ENCODE measurements at places on chromosomes 11 and 22. TPM values are rescaled to one million over a fixed set of nuclear protein-coding genes. Genes with fewer than 3 reads are reported as not detected.
A peak's percentile ranks its signal among the peaks of the same experiment; 100 is the strongest.

DNA sequence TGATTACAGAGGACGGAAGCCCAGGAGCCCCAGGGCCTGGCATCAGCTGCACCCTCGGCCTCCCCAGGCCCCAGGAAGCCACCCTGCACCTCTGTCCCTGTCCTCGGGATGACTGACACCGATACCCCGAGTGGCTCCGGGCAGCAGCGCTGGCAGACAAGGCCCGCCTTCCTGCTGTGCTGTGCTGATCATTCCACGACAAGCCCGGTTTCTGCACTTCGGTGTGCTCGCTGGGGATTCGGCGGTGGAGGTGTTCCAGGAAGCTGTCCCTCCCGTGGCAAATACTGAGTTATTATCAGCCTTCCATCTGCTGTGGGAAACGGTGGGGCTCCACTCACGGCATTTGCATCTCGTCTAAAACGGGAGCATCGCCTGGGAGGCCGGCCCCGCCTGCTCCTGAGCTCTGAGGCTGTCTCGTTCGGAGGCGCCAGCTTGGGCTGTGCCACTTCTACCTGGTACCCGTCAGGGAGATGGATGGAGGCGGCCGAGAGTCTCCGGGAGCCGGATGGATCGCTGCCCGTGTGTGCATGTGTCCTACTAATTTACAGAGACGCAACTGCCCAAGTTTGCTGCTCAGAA, 506.1 kb downstream of the BRD1 start:
- no peak for DNase-seq

DNA sequence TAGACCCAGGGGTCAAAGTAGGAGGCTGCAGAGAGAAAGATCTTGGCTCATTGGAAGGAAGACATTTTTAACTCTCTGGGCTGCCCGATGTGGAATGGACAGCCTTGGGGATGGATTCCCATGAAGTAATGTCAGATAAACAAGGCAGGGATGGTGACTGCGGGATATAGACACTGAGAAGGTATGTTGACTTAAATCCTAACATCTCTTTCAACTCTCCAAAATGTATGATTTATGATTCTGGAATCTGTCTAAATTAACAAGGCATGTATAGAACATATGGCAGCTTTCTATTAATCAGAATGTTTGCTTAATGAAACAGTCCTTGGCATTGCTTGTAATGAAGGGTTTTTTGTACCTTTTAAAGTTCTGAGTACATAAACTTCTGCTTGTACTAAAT, 56.1 kb upstream of the VSTM5 start:
- no peak for DNase-seq

DNA sequence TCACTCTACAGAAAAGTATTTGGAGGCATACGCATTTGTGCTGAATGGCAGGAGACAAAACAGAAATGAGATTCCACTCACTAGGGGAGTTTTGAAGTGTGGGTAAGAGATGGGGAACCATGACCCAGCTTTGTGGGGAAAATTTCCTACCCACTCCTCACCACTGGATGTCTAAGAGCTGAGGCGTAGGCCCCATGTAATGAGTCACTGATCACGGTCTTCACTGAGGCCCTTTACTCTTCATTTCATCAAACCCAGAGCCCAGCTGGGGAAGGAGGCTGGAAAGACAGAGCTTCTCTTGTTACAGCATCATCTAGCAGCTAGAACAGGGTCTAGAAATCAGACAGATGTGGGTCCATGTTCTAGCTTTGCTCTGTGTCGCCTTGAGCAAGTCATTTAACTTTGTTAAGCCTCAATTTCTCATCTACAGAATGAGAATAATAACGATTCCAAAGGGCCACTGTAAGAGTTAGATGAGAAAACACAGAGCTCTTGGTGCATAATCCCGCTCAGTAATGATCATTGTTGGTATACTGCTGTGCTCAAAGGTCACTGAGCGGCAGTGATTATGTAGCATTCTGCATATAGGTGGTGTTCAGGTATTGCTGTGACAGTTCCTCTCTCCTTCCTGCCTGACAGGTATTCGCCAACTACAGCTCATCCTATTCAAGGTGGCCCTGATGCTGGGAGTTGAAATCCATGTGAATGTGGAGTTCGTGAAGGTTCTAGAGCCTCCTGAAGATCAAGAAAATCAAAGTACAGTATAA, 97.2 kb downstream of the MICAL2 start:
- no peak for DNase-seq

- DNase-seq, result peak; percentile 38
Observed at GRCh38 chr11:68990995-68991780, 10.4 kb upstream of the MRGPRD start.

DNA sequence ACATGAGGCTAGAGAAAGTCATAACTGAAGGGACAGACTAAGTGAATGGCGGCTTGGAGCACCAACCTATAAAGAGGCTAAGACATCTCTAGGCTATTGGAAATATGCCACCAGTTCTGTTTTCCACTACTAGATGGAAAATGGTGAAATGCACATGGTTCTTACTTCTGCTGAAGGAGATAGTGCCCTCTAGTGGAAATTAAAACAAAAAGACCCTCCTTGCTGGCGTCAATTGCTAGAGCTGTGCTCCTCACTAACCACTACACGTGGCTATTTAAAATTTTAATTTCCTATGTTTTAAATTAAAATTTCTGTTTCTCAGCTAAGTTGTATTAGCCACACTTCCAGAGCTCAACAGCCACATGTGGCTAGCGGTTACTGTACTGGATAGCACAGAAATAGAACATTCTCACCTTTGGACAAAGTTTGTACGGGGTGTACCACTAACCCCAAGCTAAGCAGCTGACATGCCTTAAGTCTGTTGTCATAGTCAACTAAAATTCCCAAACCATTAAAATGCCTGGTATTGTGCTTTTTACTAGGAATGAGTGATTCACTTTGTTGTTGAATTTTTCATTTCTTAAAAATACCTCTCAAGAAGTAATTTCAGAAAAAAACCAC, 34.1 kb upstream of the CALCA start:
- peak; percentile 30 for DNase-seq

GRCh38 chr11:19963697-19964387, 196.4 kb downstream of the DBX1 start:
- DNase-seq, result no peak

DNA sequence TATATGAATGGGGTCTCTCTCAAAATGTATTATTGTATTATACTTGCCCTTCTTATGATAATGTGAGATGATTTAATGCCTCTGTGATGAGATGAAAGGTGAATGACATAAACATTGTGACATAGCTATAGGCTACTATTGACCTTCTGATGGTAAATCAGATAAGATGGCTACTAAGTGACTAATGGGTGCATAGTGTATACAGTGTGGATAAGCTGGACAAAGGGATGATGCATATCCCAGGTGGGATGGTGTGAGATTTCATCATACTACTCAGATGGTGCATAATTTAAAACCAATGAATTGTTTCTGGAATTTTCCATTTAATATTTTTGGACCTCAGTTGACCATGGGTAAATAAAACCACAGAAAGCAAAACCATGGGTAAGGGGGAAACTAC, 243.5 kb downstream of the SBF2 start:
- peak; percentile 72 for DNase-seq

DNA sequence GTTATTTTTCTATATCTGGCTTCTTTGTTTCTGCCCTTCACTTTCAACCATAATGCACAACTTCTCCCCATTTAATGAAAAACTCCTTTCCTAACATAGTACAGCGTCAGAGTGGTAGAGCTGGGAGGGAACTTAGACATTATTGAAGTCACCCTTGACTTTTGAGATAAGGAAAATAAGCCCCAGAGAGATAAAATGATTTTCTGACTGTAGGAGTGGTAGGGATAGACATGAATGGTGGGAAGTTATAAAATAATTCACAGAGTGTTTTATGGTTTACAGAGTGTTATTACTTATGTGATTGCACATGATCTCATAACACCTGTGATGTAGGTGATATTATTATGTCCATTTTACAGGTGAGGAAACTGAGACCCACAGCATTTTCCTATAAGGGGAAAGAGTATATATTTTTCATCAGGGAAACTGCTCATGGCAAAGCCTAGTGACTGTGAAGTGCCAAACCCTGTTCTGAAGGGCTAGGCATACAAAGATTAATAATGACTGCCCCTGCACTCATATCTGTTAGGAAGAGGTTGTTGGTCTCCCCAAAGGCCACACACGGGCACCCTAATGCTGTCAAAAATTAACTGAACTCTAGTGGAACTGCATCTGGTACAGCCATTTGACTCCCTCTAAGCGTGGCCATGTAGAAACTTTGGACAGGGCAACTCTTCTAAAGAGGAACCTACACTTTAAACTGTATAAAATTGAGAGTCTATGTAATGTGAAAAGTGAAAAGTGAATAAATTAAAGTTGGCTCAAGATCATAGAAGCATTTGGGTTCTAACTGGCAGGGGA, 61.1 kb upstream of the PICALM start:
- DNase-seq, result no peak

- peak; percentile 71 for DNase-seq
Observed at GRCh38 chr11:10858439-10859325, 829 bp upstream of the ZBED5 start.

- no peak for DNase-seq
Observed at GRCh38 chr11:95531116-95531515, 258.5 kb downstream of the FAM76B start.

- DNase-seq, result no peak
Observed at GRCh38 chr11:76783294-76783895, at the start of gene TSKU. TSS of gene TSKU (plus strand) at chr11:76783356. CDS start at chr11:76795617, 12,261 bp downstream.

DNA sequence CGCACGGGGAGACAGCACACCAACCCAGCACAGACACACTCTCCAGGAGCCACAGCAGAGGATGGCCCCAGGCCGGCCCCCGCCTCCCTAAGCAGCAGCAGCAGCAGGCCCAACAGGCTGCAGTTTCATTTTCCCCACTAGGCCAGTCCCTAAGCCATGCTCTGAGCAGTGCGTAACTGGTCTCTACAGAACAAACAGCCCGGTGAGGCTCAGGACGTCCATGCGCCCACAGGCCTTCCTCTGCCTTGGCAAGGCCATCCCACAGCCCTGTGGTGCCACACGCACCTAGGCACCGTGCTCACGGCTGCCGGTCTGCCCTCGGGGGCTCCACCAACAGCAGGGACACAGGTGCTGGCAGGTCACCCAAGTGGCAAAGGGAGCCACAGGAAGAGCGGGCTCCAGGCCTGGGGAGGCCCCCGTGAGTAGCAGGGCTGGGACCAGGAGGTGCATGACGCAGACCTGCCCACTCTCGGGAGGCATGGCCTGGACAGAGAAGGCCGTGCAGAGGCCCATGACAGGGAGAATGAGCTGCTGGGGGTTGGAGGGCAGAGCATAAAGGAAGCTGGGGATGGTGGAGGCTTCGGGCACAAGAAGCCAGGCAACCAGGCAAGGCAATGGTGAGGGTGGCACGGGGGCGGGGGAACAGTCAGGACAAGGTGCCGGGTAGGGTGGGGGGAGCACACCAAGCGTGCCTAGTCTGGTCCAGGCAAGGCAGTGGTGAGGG, 1.4 kb upstream of the MOB2 start:
- DNase-seq, result no peak

GRCh38 chr11:122320671-122321070, 204.7 kb upstream of the BLID start:
- DNase-seq, result no peak

Gene SBF2
- 72.2 TPM for total RNA-seq

Gene SLC35F2
- 42.5 TPM for total RNA-seq

Gene FAM180B
- total RNA-seq, result not detected

Gene GPHA2
- not detected for total RNA-seq

Gene FREY1
- 1.3 TPM for total RNA-seq

Gene SLC22A6
- total RNA-seq, result not detected

Gene NXPE2
- total RNA-seq, result not detected
